ENCODE measurements at places on chromosomes 2 and 18.

- DNase-seq: no peak
Observed at GRCh38 chr2:9318461-9319337, 104.6 kb downstream of the ITGB1BP1 start.

DNA sequence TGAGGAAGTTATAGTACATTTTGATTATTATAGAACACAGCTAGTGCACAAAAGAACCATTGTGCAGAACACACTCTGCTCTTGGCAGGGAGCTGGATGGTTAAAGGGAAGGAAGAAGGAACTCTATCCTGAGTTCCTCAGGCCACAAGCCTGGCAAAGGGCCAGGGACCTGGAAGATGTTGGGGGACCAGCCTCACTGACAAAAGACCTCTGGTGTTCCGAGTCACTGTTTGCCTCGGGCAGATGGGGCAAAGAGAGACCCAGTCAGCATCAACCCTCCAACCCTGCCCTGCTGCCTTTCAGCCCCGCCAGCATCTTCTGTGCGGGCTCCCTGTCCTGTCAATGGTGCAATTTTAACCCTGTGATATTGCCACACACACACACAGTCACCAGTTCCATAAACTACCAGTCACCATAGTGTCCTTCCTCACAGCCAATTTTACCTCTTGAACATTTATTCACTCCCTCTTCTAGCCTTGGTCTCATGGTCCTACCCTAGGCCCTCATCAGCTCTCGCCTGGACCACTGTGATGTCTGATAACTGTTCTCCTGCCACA is 21.9 kb downstream of the NEMP2 start:
- no peak for DNase-seq

DNA sequence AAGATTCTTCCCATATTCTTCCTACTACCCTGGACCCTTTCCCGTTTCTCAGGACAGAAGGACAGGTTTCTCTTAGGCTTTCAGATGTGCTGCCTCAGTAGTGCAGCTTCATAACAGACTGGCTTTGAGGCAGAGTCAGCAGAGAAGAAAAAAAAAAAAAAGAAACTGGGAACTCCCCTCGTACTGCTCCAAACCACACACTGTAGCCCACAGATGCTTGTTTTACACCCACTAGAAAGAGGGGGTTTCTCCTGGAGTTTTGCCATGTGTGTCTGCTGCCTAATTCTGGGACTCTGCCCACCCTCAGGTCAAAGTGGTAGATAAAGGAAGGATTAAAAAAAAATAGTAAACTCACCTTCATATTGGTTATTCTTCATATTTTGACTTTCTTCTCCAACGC is 95.9 kb downstream of the NCOA1 start:
- no peak for DNase-seq

DNA sequence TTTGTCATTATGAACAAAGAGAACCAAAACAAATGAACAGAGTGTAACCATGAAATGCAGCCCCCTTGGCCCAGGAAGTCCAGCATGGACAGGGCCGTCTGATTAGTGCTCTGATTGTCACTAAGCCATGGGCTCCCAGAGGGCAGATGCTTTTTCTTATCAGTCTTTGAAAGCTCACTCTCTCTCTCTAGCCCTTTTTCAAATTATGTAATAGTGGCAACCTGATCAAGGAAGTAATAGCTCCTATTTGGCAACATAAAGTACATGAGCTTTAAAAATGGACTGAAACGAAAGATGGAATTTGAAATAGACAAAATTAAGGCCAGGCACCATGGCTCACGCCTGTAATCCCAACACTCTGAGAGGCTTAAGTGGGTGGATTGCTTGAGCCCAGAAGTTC is 32.4 kb upstream of the EPG5 start:
- DNase-seq: no peak
